ENCODE measurements at places on chromosomes 3 and 15. TPM values are rescaled to one million over a fixed set of nuclear protein-coding genes. Genes with fewer than 3 reads are reported as not detected.

GOLIM4 gene
- total RNA-seq: 43.1 TPM

PAQR9 gene
- 0.21 TPM for total RNA-seq

MB21D2 gene
- total RNA-seq: 4.9 TPM

- H3K27me3 ChIP-seq: no peaks in the 10 kb centered on the region
- H3K36me3 ChIP-seq: no peaks in the 10 kb centered on the region
- no peak for DNase-seq
- H3K27ac ChIP-seq: no peak overlapping the region
- no peaks in the 10 kb centered on the region for H3K4me1 ChIP-seq
- no peak overlapping the region for H3K4me3 ChIP-seq
These were observed 67.0 kb downstream of the SCN11A start for GRCh38 chr3:38984731-38985130.

GRCh38 chr3:185717627-185718402, 107.0 kb downstream of the IGF2BP2 start:
- H3K27me3 ChIP-seq: no peaks in the 10 kb centered on the region
- H3K27ac ChIP-seq: no peak overlapping the region
- no peaks in the 10 kb centered on the region for H3K36me3 ChIP-seq
- H3K4me1 ChIP-seq: no peaks in the 10 kb centered on the region
- no peak overlapping the region for H3K4me3 ChIP-seq

GRCh38 chr3:194069421-194070219, 66.3 kb upstream of the HES1 start:
- H3K36me3 ChIP-seq: no peaks in the 10 kb centered on the region
- no peaks in the 10 kb centered on the region for H3K27me3 ChIP-seq
- no peak for DNase-seq
- no peak overlapping the region for H3K4me3 ChIP-seq
- H3K4me1 ChIP-seq: peaks cover 9% of the 10 kb centered on the region

- H3K27me3 ChIP-seq: no peaks in the 10 kb centered on the region
- no peak overlapping the region for H3K4me3 ChIP-seq
- no peaks in the 10 kb centered on the region for H3K4me1 ChIP-seq
- no peak overlapping the region for H3K27ac ChIP-seq
- DNase-seq: no peak
These were observed 51.2 kb upstream of the PCSK6 start for GRCh38 chr15:101540480-101541239.

GRCh38 chr3:165217739-165218138, 21.6 kb upstream of the SLITRK3 start:
- H3K27me3 ChIP-seq: no peaks in the 10 kb centered on the region
- no peak overlapping the region for H3K4me3 ChIP-seq
- H3K27ac ChIP-seq: no peak overlapping the region
- no peaks in the 10 kb centered on the region for H3K36me3 ChIP-seq
- no peak for DNase-seq

Data from thoracic aorta (tissue), 2 donors.